ENCODE measurements at places on chromosomes 12 and 14.

DNA sequence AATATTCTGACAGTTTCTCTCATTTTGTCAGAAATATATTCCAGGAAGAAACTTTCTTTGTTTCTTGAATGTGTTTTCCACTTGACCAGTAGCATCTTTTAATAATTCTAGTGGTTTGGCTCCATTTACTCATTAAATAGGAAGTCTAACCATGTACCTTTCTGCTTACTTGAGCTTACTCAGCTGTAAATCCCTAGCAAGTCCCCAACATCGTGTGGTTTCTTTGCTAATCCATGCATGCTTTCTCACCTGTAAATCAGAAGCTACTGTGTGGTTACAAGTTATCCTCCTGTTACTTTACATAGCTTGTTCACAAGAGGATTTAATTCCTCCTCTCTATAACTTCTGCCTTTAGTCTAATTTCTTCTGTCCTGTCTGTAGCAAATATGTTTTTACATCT lies 227.7 kb downstream of the FSCB start:
- DNase-seq, result no peak

DNA sequence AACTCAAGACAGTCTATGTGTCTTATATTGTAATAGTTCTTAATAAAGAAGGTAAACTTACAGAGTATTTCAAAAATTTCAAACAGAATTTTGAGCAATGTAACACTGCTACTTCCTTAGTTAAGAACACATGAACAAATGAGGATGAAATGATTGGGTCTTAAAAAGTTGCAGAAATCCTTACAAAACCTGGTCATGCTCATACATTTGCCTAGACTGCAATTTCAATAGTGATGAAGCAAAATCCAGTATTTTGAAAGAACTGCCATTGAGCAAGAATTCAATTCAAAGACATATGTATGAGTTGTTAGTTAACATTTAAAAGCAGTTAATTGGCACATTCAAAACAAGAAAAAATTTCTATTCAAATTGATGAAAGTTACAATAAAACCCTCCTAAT lies 17.8 kb upstream of the HIF1A start:
- DNase-seq, result no peak

- no peak for DNase-seq
These were observed 229.2 kb downstream of the NRXN3 start for GRCh38 chr14:78399316-78399889.

DNA sequence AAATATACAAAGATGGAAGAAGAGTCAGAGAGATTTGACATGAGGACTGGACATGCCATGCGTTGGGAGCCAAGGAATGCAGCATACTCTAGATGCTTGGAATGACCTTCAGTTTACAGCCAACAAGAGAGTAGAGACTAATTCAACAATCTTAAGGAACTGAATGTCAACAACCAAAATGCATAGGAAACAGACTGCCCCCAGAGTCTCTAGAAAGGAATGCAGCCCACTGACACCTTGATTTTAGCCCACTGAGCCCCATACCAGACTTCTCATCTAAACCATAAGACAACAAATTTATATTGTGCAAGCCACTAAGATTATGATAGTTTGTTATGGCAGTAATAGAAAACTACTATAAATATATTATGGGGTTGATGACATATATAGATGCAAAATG lies 611.2 kb downstream of the RPS29 start:
- no peak for DNase-seq

GRCh38 chr12:107655281-107656065 lies 30.1 kb upstream of the PWP1 start:
- no peak for DNase-seq

- DNase-seq, result no peak
These were observed 204.7 kb downstream of the EPS8 start for GRCh38 chr12:15584366-15585041.

- DNase-seq, result no peak
These were observed 121.1 kb downstream of the PLXNC1 start for GRCh38 chr12:94269316-94269999.

- no peak for DNase-seq
These were observed 18.3 kb downstream of the GPR132 start for GRCh38 chr14:105046891-105047282.

GRCh38 chr12:104538891-104539462 lies 82.2 kb downstream of the CHST11 start:
- DNase-seq, result no peak

DNA sequence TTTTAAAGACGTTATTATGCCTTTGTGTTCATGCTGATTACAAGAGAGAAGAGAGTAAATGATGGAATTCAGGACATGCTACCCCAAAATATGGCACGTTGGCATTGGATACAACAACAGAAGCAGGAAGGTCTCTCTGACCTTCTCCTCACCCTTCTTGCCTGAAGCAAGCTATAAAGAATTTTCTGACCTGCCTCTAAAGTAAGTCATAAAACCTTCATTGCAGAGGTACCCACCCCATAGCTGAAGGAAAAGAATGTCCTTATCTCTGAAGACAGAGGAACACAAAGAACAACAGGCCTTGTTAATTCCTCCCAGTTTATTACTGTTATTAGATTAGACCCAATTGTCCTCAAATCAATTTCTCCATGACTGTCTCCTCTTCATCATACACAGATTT lies 176.2 kb downstream of the FBXL14 start:
- DNase-seq, result no peak

- DNase-seq, result no peak
These were observed 47.4 kb downstream of the ATF7 start for GRCh38 chr12:53578783-53579182.

- no peak for DNase-seq
These were observed 160.1 kb downstream of the EPS8 start for GRCh38 chr12:15629108-15629507.

DNA sequence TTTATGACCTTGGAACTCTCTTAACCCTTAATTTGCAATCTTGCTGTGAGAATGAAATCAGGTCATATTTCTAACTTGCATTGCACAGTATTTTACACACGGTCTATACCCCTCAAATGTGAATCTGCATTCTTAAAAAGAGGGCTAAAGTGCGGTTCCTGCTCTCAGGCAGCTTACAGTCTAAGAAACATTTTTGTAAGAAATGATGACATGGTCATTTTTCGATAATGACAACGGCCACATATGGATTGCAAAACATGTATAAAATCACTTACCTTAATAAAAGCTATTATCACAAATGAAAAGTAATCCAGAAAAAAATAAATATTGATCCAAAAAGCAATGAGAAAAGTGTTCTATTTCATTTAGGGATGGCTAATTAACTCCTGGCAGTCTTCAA lies 24.8 kb upstream of the TMEM132D start:
- no peak for DNase-seq

- no peak for DNase-seq
These were observed 76.7 kb upstream of the RGS6 start for GRCh38 chr14:71855399-71856036.

DNA sequence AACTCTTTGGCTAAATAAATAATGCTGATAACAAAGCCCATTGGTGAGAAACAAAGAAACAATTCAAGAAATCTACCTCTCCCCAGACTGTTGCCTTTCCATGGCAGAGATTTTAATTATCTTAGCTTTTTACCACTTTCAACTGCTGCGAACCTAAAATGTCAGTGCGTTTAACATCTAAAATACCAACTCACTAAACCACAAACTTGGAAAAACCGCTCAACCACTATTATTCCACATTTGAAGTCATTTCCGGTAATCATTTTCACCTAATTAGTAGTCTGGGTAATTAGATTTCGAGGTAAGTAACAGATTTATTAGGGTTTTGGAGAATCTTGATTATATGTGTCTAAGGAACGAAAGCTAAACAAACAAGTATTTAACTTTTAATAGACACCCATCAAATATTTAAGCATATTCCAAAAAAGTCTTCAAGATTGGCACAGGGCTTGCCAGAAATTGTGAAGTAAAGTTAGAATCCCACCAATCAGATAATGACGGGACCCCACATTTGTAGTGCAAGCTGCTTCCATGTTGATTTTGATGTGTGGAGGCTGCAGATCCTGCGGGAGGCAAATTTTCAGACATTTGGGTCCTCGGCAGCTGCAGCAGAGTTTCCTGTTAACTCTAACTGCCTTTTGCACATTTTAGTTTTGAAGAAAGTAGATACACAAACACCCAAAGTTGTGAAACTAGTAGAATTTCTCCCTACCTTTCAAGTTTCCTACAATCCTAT lies 4.1 kb downstream of the OTX2 start:
- DNase-seq, result no peak

DNA sequence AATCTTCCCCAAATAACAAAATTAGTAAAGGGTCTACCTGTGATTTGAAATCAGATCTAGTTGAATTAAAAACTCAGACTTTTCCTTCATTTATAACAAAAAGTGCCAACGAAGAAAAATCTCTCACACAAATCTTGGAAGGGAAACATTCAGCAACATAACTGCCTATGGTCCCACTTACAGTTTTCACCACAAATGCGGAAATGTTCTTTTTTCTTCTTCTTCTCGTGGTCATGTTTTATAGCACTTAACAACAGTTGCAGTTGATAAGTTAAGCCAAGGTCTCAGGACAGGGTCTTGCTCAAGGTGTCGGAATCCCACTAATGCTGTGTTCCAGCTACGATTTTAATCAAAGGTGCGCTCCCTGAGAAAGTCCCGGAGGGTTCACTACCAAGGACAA lies 10.1 kb downstream of the RNASE6 start:
- no peak for DNase-seq

- no peak for DNase-seq
These were observed 94.7 kb downstream of the TMTC2 start for GRCh38 chr12:82781309-82781997.

- no peak for DNase-seq
These were observed 25.1 kb upstream of the EIF5 start for GRCh38 chr14:103308717-103309616.

GRCh38 chr14:32251530-32251929 lies 48.5 kb upstream of the RNU6-8 start:
- DNase-seq, result no peak

DNA sequence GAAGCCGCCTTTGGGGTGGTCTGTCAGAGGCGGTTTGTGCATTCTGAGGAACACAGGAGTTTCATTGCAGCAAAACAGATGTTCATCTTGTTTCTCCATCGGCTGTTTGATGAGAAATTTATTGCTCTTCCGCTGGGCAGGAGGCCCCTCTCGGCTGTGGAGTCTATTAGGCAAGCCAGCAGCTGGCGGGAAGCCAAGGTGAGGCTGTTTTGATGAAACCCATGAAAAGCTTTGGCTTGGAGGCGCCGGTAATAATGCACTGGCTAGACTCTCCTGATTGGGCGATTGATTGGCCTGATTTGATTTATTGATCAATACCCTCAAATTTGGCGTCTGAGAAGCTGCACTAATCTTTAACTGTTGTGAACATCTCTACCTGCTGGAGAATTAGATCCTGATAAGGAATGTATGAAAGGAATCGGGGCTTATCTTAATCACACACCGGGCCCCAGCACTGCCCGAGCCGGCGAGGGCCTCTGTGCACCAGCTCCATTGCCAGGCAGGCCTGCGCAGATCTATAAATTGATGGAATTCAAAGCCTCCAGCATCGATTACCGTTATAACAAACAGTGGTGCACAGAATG lies 187.7 kb downstream of the PHETA1 start:
- DNase-seq, result no peak

- no peak for DNase-seq
These were observed 103.3 kb downstream of the NUAK1 start for GRCh38 chr12:106035421-106035820.

GRCh38 chr14:92287987-92288386 lies 35.0 kb upstream of the SLC24A4 start:
- DNase-seq, result no peak

GRCh38 chr12:116640281-116640680 lies 81.1 kb downstream of the MAP1LC3B2 start:
- no peak for DNase-seq

GRCh38 chr12:14525964-14526363 lies 41.7 kb downstream of the PLBD1 start:
- no peak for DNase-seq

DNA sequence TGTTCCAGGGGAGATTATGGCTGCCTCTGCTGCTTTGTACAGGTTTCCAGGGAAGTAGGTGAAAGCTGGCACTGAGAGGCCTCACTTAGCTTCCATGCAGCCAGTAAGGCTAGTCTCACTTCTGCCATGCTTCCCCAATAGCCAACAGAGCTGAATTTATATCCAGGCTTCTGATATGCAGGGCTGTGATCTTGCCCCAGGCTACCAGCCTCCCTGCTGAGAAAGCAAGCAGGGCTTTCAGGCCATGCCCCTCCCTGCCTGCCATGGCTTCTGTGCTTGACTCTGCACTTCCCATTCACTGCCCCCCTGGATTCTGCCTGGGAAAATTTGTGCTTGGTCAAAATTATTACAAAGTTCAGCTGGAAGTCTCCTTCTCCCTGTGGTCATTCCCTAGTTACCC lies 302.1 kb upstream of the FBXO33 start:
- no peak for DNase-seq

GRCh38 chr14:56181681-56182085 lies 63.5 kb downstream of the PELI2 start:
- no peak for DNase-seq

DNA sequence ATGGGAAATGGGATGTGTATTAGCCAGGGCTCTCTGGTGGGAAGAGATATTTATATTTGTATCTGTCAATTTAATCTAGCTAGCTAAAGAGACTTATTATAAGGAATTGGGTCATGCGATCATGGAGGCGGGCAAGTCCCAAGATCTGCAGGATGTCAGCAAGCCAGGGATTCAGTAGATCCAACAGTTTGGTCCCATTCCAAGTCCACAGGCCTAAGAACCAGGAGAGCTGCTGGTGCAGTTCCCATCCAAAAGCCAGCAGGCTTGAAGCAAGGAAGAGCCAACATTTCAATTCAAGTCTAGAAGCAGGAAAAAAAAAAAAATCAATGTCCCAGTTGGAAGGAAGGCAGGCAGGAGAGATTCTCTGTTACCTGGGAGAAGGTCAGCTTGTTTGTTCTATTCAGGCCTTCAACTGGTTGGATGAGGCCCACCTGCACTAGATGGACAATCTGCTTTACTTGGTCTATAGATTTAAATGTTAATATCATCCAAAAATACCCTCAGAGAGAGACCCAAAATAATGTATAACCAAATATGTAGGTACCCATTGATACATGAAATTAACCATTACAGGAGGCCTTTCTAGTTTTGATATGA lies 60.7 kb upstream of the BCAT1 start:
- no peak for DNase-seq

- no peak for DNase-seq
These were observed 21.8 kb downstream of the PLXNC1 start for GRCh38 chr12:94169966-94170689.

- no peak for DNase-seq
These were observed 5.2 kb downstream of the ANO4 start for GRCh38 chr12:100799770-100800169.

GRCh38 chr12:56190695-56191155 lies 1.4 kb upstream of the SMARCC2 start:
- no peak for DNase-seq

- DNase-seq, result no peak
These were observed 7.1 kb downstream of the STX2 start for GRCh38 chr12:130831876-130832405.
